Stimulated activated CD4-positive, alpha-beta T cell treated with anti-CD3 and anti-CD28 coated beads, Interleukin-2, amount 100 ng/mL, for 24 hours (primary cell): ENCODE measurements at places on chromosomes 1 and 21.

DNA sequence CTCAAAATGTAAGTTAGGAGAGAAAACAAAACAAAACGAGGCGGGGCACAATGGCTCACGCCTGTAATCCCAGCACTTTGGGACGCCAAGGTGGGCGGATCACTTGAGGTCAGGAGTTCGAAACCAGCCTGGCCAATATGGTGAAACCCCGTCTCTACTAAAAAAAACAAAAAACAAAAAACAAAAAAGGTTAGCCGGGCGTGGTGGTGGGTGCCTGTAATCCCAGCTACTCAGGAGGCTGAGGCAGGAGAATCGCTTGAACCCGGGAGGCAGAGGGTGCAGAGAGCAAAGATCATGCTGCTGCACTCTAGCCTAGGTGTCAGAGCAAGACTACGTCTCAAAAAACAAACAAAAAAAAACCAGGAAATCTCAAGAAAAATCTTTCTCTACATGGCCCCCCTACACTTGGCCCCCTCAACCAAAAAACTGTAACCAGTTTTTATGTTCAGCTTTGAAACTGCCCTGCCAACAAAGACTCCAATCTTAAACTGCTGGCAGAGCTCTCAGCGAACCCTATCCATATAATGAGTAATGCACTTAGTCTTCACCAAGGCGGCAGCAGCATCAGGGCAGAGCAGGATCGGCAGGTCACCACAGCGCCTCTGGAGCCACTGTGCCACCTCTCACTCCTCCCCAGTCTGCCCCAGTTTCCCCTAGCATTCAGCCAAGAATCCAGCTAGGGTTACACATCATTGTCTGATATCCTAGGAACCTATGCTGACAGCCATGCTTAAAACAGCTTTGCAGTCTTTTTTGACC is 71.7 kb downstream of the JAK1 start:
- DNase-seq, result no peak

DNA sequence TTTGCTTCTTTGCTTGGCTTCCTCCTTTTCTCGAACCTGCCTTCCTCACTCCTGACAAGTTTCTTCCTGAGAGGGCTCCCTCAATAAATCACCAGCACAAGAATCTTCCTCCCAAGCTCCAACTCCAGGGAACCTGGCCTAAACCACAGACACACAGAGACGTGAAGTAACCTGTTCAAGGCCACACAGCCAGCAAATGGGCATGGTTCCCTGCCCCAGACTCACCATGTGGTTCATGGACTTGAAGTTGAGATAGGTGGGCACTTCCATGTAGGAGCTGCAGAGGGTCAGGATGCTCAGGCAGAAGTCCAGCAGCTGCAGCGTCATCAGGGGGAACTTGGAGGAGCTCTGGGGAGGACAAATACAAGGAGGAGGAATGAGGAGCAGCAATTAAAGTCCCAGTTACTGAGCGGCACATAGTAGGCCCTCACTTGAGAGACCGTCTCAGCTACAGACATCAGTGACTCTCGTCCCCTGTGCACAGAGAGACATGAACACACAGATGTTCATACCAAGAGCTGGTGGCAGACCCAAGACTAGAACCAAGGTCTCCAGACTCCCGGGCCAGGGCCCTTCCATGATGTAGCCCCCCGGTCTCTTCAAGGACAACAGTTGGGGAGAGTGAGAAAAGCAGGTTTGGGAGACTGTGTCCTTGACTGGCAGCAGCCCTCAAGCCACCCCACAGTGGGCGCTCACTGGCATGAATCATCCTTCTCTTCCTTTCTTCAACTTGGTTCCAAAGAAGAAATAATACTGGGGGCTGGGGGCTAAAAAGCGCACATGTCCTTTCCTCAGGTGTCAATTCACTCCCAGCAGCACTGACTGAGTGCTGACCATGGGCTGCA is 15.6 kb upstream of the MATN1 start:
- DNase-seq, result no peak

DNA sequence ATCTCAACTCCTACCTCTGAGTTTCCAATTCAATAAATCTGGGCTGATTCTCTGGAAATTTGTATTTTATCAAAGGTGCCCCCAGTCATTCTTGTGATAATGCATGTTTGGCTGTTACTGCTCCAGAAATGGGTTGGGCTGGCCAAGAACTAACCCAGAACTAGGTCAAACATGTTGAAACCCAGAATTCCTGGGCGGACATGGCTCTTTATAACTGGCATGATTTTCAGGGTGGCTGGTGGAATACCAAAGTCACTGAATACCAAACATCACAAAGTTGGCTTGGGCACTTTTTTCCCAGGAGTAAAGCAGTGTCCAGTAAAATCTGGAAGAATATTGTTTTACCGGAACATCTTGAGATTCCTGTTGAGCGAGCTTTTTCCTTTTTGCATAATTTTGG is 89.4 kb upstream of the S1PR1 start:
- no peak for DNase-seq

DNA sequence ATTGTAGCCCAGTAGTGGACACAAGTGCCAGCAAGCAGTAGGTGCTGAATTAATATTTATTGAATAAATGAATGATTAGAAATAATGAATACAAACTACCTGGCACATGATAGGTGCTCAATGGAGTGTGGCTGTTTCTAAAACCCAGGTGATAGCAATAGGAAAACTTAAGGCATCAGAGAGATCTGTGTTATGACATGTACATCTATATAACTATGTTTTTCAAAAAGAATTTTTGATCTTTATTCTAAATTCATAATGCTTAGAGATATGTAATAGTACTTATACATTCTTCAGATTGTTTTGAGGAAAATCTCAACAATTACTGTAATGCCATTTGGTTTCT is 5.0 kb downstream of the GADD45A start:
- DNase-seq, result no peak

DNA sequence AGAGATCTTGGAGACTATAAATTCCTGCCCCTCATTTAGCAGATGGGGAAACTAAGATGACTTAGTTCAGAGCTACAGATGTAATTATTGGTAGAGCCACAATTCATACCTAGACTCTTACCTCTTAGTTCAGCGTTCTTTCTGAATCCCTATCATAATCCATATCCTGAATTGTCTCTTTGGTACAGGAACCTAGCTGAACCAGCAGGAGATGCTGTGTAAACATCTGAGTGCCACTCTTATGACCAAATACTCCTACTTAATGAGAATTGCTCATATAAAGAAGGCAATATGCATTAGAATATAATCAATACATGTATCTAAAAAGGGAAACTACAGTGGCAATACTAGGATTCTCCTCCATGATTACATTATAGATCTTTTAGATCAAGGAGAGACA is 459.0 kb downstream of the SIPA1L2 start:
- no peak for DNase-seq

DNA sequence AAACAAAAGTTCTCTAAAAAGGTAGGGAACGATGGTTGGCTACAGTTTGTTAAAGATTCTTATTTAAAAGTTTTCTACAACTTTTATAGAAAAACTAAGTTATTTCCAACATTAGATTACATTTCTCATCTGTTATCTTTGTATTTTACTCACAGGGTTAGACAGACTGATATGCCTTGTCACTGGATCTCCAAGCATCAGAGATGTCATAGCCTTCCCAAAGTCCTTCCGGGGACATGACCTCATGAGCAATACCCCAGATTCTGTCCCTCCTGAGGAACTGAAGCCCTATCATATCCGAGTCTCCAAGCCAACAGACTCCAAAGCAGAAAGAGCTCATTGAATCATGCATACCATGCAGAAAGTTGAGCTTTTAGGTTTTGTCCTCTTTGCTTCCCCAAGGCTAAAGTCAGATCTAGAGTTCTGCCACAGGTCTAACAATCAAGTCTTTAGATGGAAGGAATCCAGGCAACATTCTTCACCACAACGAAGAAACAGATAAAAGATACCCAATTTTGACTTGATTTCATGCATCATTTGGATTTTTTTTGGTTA is 10.3 kb downstream of the GAS5 start:
- no peak for DNase-seq

DNA sequence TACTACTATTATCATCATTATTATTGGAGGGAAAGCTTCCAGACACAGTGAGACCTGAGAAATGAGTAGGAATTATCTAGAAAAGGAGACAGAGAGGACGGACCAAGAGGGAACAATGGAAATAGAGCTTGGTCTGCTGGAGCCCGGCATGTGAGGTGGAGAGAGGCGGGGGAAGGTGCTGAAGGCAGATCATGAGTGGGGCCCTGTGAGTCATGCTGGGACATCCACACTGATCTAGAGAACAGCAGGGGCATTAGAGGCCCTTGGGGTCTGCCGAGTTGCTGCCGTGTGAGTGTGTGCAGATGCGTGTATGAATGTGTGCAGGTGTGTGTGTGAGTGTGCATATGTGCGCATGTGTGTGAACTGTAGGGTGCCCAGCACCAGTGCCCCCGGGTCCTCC is 65.7 kb downstream of the TMCO4 start:
- no peak for DNase-seq

DNA sequence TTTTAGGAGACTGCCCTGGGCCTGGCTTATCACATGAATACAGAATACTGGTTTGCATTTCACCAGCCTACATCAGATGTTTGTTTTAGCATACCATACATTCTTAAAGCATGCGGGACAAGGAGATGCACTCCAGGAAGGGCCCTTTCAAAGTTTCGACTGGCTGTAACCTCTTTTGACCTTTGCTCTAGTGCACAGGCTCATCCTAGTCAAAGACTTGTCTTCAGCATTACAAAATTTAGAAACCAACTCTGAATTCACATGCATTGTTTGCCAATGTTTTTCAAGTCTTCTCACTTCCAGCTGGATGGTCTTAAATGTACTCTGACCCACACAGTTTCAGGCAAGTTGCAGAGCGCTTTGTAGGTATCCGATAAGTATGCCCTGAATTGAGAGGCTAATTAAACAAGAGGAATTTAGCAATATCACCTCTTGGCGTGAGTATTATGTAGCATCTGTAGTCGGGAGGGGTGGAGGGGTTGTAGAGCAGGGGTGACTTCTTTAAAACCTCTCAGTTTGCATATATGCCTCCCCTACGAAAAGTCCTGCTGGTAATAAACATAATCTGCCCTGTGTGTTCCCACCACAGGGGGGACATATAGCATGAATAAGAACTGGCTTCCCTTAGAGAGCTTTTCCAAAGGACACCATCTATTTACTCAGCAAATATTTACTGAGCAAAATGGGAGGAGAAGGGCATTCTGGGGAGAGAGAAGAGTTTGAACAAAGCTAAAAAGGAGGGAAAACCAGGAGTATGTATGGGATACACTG is 24.4 kb upstream of the AHCYL1 start:
- DNase-seq, result no peak

- no peak for DNase-seq
These were observed 418.8 kb downstream of the DISC1 start for GRCh38 chr1:232045139-232045994.

DNA sequence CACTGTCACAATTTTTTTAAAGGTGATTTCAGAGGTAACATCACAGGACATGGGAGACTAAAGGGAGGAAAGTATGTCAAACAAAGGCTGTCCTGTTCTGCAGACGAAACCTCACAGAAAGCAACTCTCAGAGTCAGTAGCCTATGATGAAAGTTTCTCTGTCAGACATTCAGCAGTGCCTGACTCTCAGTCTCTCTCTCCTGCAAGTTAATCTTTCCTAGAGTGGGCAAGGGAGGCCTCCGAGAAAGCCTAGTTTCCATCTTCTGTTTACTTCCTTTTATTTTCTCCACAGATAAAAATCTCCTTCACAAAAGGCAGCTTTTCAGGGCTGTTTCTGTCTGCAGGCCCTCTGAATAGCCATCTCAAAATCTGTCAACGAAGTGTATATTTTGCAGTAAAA is 24.9 kb upstream of the FMO2 start:
- no peak for DNase-seq

DNA sequence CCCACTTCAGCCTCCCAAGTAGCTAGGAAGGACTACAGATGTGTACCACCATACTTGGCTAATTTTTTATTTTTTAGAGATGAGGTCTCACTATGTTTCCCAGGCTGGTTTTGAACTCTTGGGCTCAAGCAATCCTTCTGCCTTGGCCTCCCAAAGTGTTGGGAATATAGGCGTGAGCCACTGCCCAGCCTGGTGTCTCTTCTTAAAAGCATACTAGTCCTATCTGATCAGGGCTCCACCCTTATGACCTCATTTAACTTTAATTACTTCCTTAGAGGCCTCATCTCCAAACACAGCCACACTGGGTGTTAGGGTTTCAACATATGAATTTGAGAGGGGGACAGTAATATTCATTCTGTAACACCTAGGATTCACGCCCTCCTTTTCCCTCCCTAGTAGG is 130.9 kb downstream of the GLIS1 start:
- no peak for DNase-seq

DNA sequence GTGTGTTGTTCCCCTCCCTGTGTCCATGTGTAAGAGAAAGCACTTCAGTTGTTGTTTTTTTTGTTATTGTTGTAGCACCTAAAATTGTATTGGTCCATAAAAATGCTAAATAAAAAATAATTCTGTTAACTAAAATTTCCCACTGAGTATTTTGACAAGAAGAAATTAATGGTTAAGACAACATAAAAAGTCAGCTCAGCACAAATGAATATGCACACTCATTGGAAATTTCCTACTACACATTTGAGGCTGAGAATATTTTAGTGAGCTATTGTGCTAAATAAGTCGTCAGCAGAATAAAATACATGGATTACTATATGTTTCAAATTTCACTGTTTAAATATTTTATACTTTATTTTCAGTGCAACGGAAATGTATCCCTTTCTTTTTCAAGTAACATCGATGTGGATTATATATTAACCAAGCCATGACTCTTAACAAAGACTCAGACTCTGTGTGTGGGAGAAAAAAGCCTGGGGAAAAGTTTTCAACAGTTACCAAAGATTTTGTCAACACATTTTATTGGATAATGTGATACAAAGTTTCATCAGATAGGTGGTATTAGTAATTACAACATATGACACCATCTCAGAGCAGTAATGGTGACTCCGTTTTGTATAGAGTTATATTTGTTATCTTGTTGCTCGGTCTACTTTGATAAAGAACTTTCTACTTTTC is 63.4 kb downstream of the LYPLAL1 start:
- DNase-seq, result no peak

DNA sequence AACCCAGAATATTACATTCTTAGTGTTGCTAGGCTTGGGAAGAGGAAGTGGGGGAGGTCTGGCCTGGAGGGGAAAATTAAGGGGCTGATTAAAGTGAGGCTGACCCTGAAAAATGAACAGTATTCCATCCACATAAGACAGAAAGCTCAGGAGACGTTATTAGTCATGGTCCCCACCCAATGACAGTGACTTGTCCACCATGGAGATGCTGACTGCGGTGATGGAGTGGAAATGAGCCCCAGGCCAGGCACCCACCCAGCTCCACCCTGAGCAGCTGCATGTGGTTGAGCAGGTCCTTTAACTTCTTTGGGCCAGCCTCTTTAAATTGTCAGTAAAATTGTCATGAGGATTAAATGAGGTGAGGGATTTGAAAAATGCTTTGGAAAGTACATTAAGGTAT is 1.4 kb upstream of the SPRR4 start:
- no peak for DNase-seq

- DNase-seq, result no peak
These were observed 31.2 kb upstream of the LAPTM5 start for GRCh38 chr1:30788580-30789387.

DNA sequence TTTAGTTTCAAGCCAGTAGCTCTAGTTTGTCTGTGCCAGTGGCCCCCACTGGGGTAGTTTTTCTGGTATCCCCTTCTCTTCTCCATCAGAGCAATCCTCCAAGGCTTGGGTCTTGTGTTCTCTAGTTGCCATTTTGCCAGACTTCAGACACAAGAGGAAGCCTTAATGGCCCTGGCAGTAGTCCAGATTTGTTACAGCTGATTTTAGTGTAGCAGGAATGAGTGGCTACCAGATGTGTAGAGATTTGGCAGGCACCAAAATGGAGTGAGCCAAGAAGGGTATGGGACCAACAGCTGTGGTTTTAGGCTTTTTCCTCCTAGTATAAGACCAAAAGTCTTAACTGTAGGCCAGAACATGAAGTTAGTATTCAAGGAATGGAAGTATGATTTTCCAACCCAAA is 56.8 kb downstream of the ACP6 start:
- DNase-seq, result no peak
